ENCODE measurements at places on chromosomes 5 and 9. TPM values are rescaled to one million over a fixed set of nuclear protein-coding genes. Genes with fewer than 3 reads are reported as not detected.

PIP5KL1 gene
- not detected for total RNA-seq

CCL27 gene
- total RNA-seq, result not detected

GHR gene
- total RNA-seq, result 6.0 TPM

FOXD4L5 gene
- total RNA-seq, result not detected

C9 gene
- total RNA-seq, result not detected

DIPK1B gene
- total RNA-seq, result 1.1 TPM

PGM5 gene
- total RNA-seq, result 9.7 TPM

Measured in esophagus squamous epithelium (tissue), 5 donors.